Activated naive CD8-positive, alpha-beta T cell treated with anti-CD3 and anti-CD28 coated beads, Interleukin-2, amount 50 U/mL, for 16 hours (primary cell): ENCODE measurements at places on chromosomes 4 and X.

- no peak for DNase-seq
These were observed 12.0 kb upstream of the DCHS2 start for GRCh38 chr4:154503598-154503997.

GRCh38 chrX:97594646-97595224, 711.0 kb downstream of the RPA4 start:
- no peak for DNase-seq

DNA sequence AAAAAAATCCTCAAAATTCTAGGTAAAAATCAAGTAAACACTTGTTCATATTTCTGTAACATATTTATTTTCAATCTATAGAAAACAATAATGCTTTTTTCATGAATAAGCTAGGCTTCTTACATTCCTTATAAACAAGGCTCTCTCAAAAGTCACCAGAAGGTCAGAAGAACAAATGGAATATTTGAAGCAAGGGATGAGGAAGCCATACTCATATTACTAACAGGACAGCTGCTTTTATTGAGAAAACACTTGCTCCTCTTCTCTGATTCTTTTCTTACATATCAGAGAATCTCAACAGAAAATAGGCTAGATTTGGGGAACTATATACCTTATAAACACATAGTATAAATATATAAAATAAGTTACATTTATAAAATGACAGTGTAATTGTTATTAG, 67.9 kb downstream of the METTL14 start:
- DNase-seq: no peak

DNA sequence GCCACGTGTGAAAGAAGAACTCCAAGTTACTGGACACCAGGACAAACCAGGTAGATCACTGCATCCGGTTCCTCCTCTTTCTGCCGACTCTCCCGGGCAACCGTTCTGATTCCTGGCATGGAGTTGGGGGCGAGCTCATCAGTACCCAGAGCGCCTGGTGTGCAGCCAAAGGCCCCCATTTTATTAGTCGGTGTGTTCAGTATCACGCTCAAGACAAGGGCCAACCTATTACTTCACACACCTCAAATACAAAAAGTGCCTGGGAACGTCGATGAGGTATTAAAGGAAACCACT, 2.8 kb upstream of the CTBP1 start:
- DNase-seq: no peak

- DNase-seq: no peak
These were observed at the start of gene FGF13 for GRCh38 chrX:138711399-138712347. Gene FGF13 (minus strand): TSS chrX:138711717. CDS start chrX:138711003, 714 bp downstream.

DNA sequence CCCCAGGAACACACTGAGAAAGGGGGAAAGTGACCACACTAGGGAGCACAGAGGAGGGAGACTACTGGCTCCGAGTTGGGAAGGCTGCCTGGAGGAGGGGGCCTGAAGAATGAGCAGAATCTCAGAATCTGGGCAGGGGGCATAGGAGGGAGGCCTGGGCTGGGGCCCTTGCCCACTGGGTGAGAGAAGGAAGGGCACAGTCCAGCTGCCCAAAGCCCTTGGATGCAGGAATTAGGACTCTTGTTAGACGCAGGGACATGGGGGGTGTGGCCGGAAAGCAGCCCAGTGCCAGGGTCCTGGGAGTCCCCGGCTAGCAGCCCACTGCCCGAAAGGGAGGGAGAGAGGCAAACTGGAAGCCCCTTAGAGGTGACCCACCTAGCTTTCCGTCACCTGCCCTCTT, 1.9 kb upstream of the DUSP9 start:
- DNase-seq: no peak

GRCh38 chr4:25346913-25347312, 30.1 kb upstream of the ANAPC4 start:
- no peak for DNase-seq
